Activated CD8-positive, alpha-beta memory T cell treated with anti-CD3 and anti-CD28 coated beads for 1 hour (primary cell): ENCODE measurements at places on chromosomes 7 and 10.
A peak's percentile ranks its signal among the peaks of the same experiment; 100 is the strongest.

- DNase-seq, result peak; percentile 54
Observed at GRCh38 chr10:117174439-117175214, 22.7 kb upstream of the KCNK18 start.

- DNase-seq, result no peak
Observed at GRCh38 chr10:113341138-113341537, 211.7 kb upstream of the HABP2 start.

- no peak for DNase-seq
Observed at GRCh38 chr7:118327174-118327573, 102.7 kb downstream of the ANKRD7 start.

GRCh38 chr7:41931263-41931646 is 228.4 kb upstream of the INHBA start:
- no peak for DNase-seq

GRCh38 chr7:108384716-108385483 is 71.3 kb downstream of the NRCAM start:
- no peak for DNase-seq

GRCh38 chr10:82136103-82136502 is 261.1 kb downstream of the NRG3 start:
- no peak for DNase-seq

DNA sequence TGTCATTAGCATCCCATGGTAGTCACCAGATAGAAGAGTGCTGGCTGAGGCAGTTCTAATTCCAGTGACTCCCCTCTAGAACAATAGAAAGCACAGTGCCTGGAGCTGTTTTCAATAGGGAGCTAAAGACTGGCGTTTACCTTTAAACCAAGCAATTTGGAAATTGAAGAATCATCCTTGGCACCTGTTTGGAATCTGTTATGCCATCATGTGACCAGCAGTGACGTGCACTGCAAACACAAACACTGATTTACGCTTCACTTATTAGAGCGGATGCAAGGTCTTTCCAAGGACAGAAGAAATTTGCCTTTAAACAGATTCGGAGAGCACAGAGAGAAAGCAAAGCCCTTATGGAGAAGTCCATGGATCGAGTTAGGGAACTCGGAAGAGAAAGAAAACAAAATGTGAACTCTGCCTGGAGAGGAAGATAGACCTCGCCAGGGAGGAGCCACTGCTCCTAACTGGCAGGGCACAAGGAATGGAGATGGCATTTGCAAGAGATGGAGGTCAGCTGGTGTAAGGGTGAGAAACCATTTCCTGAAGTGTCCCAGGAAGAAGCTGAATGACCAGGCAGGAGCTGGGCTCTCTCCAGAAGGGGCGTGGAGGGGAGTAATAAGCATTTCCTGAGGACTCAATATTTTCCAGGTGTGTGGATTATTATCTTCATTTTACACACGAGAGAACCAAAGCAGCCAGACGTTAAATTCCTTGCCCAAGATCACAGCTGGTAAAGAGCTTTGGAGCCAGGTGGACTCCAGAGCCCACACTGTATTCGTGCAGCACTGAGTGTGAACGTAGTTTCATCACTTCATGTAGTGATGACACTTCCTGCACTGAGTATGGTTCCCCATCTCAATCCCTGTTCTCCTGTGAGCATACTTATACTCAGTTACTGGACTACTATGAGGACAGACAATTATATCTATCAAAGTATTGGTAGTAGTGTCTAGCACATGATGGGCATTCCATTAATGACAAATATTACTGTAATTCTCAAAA is 97.7 kb downstream of the CUBN start:
- no peak for DNase-seq

GRCh38 chr10:5563991-5564536 is 39.3 kb downstream of the CALML3 start:
- no peak for DNase-seq
